Effector memory CD8-positive, alpha-beta T cell (primary cell): ENCODE measurements at places on chromosomes 7 and 10.

DNA sequence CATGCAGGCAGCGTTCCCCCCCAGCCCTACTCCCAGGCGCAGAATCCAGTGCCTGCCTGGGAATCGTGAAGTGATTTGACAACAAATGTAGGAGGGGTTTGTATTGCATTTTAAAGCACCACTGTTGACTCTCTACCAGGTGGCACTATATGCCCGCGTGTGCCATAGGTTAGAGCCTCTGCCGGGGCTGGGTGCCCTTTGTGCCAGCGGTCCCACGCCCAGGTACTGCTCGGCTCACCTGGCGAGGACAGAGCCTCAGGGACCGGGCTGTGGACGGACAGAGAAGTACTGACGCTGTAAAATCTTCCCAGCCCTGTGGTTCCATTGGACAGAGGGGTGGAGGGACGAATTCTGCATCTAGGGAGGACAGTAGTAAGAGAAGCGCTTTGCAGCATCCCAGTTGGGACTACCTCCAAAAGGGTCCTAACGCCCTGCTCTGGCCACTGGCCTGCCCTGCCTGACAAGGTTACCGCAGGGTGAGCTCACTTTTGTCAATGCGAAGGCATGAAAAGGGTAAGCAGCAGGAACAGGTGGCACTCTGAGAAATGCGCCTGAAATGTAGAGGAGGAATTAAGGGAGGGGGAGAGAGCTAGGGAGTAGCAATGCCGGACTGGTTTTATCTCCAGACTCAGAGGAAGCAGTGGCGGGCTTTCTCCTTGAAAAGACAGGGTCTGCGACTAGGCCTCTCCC lies 788 bp upstream of the CACNA2D1 start:
- DNase-seq = no peak

DNA sequence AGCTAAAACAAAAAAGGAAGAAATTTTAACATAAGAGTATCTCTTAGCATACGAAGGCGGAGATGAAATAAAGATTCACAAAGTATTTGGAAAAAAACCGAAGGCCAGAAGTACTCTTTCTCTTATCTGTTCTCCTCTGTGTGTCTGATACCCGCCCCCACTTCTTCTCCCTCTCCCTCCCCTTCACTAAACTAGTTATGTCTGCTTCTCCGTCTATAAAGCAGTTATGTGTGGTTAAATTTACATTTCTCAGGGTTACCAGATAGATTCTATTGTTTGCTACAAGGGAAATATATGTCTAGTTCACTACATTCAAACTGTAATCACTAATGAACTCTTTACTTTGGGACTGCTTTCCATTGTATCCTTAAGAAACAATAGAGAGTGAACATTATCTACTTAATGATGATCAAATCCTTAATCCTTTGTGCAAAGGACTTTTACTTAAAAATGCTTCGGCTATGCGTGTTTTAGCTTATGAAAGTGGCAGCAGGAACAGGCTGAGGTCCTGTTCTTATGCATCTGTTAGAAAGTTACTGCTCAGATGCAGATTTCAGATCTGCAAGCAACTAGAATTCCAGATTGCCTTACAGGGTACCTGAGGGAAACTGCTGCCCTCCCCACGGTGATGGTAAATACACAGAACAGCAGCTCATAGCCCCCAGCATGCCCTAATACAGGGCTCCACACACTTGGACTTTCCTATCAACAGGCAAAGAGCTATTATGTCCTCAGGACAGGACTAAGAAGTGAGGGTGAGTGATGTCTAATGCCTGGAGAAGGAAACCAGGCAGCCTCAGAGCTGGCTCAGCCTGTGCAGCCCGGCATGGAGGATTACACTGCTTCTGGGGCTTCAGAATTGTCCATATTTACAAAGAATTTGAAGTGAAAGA lies 273.3 kb downstream of the FZD1 start:
- DNase-seq = no peak

- no peak for DNase-seq
Observed at GRCh38 chr10:57891201-57892006, 376.3 kb downstream of the IPMK start.

DNA sequence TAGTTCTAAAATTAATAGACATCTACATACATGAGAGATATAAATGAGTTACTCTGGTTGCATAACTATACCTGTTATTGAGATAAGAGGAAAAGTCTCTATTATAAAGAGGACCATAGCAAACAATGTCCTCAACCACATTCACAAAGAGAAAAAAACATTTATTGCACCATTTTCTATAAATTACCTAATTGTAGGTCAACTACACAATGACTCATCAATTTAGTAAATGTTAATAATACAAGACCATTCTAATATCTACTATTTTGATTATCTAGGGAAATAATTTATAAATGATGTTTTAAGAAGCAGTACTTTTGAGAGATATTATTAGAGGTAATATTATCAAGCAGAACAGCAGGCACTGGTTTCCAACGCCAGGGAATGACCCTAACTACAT lies 246.1 kb downstream of the AGMO start:
- DNase-seq = no peak

- peak; percentile 8 for DNase-seq
Observed at GRCh38 chr10:119575506-119575905, 21.3 kb downstream of the TIAL1 start.

- no peak for DNase-seq
Observed at GRCh38 chr10:54203401-54203800, 597.6 kb downstream of the PCDH15 start.

DNA sequence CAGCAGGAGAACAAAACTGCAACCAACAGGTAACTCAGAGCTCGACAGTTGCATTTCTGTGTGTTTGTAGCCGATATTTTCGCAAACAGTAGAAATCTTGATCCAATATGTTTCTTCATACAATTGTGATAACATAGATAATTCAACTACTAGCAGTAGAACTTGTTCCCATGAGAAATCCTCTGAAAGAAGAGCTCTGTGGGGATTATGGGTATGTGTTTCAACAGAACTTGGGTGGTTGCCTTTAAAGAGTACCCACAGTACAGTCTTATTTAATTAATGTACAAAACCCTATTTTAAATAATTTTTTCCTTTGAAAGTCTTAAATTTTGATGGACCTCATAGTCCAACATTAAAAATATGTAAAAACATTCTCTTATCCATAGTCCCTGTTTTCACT lies 266.1 kb downstream of the PARD3 start:
- DNase-seq = no peak
